Activated B cell treated with CpG ODN at 0.5 μM for 24 hours (primary cell): ENCODE measurements at places on chromosomes 5 and 9. TPM values are rescaled to one million over a fixed set of nuclear protein-coding genes. Genes with fewer than 3 reads are reported as not detected.

PCDHA11 gene
- not detected in 2 replicates for total RNA-seq

DNA sequence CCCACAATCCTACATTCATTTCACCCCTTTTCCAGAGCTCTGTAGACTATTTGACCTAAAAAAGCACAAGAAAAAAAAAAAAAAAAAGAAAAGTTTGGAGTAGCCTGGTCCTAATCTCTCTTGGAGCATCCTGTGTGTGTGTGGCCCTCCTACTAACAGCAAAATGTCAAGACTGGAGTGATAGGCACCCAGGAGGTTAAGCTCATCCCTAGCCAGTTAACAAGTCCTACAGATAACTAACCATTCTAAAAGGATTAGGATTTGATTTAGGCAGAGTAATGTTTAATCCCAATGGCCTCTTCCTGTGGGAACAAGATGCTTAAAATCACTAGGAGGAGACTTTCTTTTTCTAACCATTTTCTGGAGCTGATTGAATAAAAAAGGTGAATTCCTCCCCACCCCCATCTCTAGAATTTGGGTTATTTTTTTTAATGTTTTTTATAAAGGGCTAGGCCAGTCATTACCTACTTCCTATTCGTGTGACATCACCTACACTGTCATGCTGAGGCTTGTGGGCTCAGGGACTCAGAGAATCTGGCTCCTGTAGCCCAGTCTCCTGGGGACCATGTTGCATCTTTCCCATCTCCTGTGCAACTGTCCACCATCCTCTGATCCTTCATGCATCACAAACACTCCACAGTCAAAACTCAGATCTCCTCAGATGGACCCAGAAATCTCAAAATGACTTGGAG is 43.2 kb upstream of the NR3C1 start:
- DNase-seq: no peak

PHYHD1 gene
- total RNA-seq: 0.86 and 1.0 TPM in 2 replicates

C8G gene
- 0.69 and 3.4 TPM in 2 replicates for total RNA-seq

- DNase-seq: no peak
These were observed 289.9 kb downstream of the FAM170A start for GRCh38 chr5:119919279-119919678.

ZNF300 gene
- total RNA-seq: 9.4 and 10.9 TPM in 2 replicates

GRCh38 chr5:67059744-67060490 is 136.7 kb downstream of the CD180 start:
- DNase-seq: no peak

SPARC gene
- total RNA-seq: not detected in 2 replicates

FRRS1L gene
- total RNA-seq: not detected in 2 replicates

DNA sequence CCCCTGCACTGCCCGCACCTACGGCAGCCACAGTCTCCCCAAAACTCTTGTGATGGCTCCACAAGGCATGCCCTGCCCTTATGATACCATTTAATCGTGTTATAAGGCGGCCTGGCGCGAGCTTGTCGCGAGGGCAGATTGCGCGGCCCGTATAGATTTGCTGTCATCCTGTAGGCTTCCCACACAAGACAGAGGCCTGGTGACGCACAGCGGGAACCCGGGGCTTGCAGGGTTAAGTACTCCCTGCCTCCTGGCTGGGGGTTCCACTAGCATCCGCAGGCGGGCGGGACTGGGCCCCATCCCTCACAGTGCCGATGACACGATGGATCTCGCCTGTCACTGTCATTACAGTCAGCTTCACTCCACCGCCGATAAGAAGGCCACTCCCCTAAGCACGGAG is 364.9 kb upstream of the IRX2 start:
- DNase-seq: no peak

GRCh38 chr5:56346741-56347535 is 113.8 kb upstream of the ANKRD55 start:
- no peak for DNase-seq

PCDHGA9 gene
- total RNA-seq: 1.1 and 1.3 TPM in 2 replicates

DNA sequence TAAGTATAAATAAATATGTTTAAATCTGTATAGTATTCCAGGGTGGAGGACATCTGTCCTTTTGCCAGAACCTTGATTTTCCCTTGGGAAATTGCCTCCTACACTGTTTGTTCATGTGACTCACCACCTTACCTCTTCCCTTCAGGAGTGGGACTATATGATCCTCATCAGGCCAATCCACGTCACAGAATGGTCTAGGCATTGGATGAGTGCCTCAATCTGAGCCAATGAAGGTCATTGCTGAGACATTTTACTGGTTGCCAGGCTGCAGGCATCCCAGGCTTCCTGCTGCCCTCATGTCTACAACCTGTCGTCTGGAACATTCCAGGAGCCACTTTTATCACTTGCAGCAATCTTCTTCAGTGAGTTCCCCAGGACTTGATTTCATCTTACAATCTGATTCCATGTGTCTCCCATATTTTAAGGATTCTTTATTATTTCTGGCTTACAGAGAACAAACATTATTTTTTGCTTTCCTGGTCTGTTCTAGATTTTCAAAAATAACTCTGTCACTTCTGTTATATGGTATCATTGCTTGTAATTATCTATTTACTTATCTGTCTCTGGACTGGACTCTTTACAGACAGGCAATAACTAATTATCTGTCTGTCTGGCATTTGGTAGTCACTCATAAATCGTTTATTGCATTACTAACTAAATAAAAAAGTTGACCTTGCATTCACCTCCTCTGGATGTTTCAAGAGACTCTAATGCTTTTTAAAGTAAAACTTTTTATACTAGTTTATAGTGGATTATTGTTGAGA is 107.3 kb upstream of the APC start:
- no peak for DNase-seq

- no peak for DNase-seq
These were observed 47.8 kb upstream of the SNX2 start for GRCh38 chr5:122727112-122727541.

PCDHB6 gene
- total RNA-seq: not detected in 2 replicates

DNA sequence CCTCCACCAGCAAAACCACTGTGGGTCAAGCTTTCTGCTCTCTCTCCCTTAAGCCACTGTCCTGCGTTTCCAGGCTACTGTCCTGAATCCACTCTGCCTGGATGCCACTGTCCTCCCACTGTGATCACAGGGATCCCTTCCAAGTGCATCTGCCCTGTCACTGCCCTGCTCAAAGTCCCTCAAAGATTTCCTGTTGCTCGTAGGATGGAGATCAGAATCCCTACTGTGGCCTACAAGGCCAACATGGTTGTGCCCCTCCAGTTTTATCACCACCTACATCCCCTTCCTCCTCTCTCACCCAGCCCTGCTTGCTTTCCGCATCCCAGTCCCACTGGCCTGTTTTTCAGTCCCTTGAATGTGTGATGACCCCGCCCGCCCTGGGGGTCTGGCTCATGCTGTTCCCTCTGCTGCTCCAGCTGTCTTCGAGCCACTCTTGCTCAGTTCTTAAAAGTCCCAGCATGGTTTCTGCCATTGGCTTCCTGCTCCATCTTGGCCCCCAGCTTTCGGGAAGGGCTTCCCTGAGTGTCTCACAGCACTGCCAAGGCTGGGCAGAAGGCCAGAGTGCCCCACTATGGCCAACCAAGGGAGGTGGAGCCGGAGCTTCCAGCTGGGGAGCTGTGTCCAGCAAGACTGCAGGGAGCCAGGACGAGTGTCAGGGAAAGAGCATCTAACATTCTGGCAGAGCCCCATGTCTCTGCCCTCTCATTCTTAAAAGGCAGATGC is 12.9 kb upstream of the FRRS1L start:
- DNase-seq: no peak

ACTBL2 gene
- total RNA-seq: not detected in 2 replicates

GRCh38 chr9:87714819-87715218 is 11.1 kb upstream of the CTSL start:
- no peak for DNase-seq

LRRC70 gene
- total RNA-seq: 0.84 and 1.2 TPM in 2 replicates

OR2Y1 gene
- total RNA-seq: not detected in 2 replicates

- no peak for DNase-seq
These were observed 15.7 kb upstream of the AQP7 start for GRCh38 chr9:33418090-33418489.

PLPP7 gene
- total RNA-seq: 0.39 and 0.53 TPM in 2 replicates

- DNase-seq: no peak
These were observed 195.0 kb downstream of the MSX2 start for GRCh38 chr5:174919351-174919750.

DNA sequence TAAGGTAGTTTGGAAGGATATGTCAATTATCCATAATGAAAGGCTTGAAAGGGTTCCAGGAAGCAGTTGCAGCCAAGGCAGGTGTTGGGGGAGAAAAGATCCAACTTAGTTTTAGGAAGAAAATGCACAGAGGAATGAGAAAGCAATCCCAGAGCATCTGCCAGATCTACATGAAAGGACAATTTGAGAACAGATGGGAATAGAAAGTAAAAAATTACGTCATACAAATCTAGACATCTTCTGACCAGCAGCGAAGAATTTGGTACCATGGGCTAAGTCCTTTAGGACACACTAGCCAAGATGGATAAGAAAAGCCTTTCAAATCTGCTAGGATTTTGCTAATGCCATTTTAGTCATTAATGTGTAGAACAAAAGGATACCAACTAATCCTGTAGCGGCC is 244.1 kb upstream of the PRR16 start:
- DNase-seq: no peak

- DNase-seq: peak; percentile 29
These were observed 91.8 kb downstream of the PDE6A start for GRCh38 chr5:149852641-149853330.

DNA sequence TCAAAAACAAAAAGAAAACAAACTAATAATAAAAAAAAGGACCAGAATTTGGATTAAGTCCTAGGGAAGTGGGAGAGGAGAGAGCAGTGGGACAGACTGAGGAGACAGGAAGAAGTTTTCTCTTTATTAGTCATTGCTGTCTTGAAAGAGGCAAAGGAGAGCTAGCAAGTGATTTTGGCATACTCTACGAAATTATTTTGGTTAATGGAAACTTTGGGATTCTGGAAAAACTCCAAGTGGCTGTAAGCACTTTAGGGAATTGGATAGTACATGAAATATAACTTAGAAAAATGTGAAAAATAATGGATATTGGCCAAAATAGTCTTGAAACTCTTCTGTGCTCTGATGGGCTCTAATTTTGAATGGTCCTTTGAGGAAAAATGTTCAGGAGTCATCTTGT is 1641.8 kb upstream of the WWC1 start:
- no peak for DNase-seq

GRCh38 chr5:1750469-1750868 is 49.2 kb downstream of the MRPL36 start:
- no peak for DNase-seq

POU5F2 gene
- total RNA-seq: 2.1 and 2.9 TPM in 2 replicates

GRCh38 chr5:136215812-136216211 is 22.9 kb upstream of the SMIM32 start:
- no peak for DNase-seq

DNA sequence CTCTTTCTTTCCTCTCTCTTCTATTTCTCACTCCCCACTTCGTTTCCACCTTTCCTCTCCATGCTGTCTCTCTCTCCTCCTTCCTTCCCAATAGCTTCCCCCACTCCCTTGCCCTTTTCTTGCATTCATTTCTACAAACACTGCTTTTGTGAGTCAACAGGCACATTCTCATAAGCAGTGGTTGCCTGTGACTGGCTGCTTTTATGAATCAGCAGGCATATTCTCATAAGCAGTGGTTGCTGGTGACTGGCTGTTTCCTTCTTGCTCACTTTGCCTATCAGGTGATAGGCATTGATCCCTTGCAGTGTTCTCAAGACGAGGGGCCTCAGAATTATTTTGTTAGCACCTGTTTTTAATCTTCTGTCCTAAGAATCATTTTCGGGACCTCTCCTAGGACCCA is 116.1 kb upstream of the ACTBL2 start:
- DNase-seq: no peak

DNA sequence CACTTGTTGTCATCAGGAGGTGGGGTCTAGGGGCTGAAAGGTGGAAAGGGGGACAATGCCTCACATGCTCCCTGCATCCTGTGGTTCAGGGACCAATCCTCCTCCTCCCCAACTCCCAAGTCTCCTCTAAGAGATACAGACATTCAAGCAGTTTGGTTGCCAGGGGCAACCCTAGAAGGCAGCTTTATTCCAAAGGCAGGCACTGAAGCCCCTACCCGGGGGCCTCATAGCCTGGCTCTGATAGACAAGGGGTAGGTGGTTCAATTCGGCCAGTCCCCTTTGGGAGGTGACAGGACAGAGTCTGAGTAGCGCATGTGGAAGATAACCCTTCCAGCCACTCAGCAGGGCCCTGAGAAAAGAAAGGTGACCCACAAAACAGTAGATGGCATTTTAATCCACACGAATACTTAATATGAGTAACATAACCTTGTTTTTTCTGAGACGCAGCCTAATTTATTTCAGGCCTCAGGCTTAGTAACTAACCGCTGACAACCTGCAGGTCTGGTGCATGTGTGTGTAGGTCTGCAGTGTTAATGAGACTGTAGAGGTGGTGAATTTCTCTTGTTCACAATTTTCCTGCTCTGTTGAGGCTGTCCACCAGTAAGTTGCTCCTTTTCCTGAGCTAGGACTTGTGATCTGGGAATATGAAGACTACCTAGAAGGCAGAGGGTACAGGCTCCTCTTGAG is 31.3 kb upstream of the HSPA9 start:
- no peak for DNase-seq

DNA sequence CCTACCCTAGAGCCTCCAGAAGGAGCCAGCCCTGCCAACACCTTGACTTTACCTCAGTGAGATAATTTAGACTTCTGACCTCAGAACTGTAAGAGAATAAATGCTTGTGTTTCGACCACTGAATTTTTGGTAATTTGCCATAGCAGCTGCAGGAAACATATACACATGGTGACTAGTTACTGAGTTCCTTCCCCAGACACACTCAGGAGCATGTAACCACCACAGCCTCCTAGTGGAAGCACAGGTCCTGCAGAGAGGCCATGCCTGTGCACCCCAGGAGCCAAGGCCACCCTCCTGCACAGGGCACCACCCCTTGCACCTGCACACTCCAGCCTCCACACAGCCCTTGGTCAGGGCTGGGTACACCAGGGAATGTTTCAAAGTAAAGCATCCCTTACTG is 7.6 kb upstream of the CAMSAP1 start:
- no peak for DNase-seq

- DNase-seq: no peak
These were observed 110.9 kb upstream of the FREM1 start for GRCh38 chr9:15021146-15021545.
